Heart left ventricle (tissue), 16 donors: ENCODE measurements at places on chromosomes 5 and 9. TPM values are rescaled to one million over a fixed set of nuclear protein-coding genes. Genes with fewer than 3 reads are reported as not detected.

- DNase-seq = no peak
Observed at GRCh38 chr5:96177303-96177869, 215.7 kb upstream of the ELL2 start.

- DNase-seq = no peak
Observed at GRCh38 chr5:172358345-172358744, 74.8 kb upstream of the UBTD2 start.

CPEB4 gene
- 217 TPM for total RNA-seq

- DNase-seq = no peak
Observed at GRCh38 chr9:102796244-102796643, 198.9 kb upstream of the CYLC2 start.

DNA sequence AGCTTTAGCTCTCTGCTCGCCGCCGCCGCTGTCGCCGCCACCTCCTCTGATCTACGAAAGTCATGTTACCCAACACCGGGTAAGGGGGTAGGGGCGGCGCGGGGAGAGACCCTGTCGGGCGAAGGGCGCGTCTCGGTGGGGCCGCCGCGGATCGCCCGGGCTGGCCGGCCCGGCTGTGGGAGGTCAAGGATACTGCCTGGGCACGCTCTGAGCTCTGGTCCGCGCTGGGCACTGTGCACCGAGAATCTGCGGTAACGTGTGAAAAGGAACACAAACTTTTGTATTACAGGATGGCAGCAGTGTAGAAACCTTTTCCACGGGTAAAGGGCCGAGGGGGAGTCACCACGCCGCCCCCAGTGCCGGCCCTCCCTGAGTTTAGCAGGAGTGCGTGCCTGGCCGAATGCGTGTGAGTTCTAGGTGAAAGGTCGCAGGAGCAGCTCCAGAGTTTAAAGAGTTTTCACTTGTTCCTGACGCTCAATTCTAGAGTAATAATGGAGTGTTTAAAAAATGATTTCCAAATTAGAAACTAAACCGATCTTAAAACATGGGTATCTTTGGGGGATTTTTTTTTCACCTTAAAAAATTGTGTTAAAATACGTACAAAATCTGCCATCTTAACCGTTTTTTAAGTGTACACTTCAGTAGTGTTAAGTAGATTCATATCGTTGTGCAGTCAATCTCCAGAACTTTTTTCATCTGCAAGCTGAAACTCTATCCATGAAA lies at the start of gene HSDL2:
Gene HSDL2, plus strand, starts transcription at position 7 of the 723 bp plus-strand sequence. Its CDS starts 56 bp downstream, at position 63.
- peak; percentile 65 for DNase-seq

DNA sequence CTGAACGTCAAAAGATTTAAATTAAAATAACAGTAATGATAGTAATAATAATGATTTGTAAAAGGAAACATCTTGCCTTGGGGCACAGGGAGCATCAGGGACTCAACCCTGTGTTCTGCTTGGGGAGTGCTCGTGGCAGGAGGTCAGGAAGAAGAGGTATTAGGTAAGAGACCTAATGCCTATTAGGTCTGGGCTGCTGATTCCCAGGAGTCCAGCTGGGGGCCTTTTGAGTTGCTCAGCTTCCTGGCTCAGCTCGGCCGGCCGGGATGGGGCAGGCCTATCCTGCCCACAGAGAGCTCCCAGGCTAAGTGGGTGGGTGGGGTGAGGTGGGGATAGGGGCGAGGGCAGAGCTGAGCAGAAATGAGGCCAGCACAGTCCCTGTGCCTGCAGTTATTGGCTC lies 17.5 kb downstream of the LMX1B start:
- DNase-seq = no peak

TRAF2 gene
- 8.4 TPM for total RNA-seq

DNA sequence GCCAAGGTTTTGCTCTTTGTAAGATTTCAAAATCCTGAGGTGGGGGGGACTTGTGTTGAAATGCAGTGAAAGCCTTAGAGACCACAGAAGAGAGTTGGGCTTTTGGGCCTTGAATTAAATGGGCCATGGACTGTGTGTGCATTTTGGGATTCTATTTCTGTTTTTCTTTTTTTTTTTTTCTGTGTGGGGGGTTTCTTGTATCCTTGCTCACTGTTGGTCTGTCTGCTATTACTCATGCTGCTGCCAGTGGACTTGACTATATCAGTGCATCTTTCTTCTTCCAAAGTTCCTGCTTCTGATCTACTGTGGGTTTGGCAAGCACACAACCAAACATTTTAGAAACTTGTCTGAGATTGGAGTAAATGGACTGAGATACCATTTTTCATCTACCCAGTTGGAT lies 344.9 kb downstream of the ARL15 start:
- no peak for DNase-seq

- peak; percentile 68 for DNase-seq
Observed at GRCh38 chr9:105205787-105206495, 38.5 kb upstream of the SLC44A1 start.

DNA sequence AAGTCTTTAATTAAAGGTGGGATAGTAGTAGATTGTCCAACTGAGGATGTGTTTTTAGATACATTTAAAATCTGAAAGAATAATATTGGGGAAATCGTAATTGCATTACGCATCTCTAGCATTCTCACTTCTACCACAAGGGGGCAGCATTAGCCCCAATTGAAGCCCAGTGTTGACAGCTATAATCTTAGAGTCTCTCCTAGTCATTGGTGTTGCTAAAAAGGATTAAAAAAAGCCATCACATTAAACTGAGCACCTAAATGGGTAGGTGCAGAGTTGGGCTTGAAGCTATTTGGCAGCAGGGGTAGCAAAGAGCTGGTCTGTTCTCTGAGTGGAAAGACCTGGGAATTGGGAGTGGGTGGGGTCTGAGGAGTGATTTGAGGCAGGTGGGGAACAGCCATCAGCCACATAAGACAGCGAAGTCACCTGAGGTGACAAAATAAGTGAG lies 177.2 kb downstream of the OSTF1 start:
- DNase-seq = no peak

- DNase-seq = no peak
Observed at GRCh38 chr5:59817536-59817935, 76.0 kb downstream of the PDE4D start.

MARVELD2 gene
- total RNA-seq = 1.5 TPM

- peak; percentile 57 for DNase-seq
Observed at GRCh38 chr5:11719888-11720481, 184.3 kb downstream of the CTNND2 start.

GPR21 gene
- 0.23 TPM for total RNA-seq

CCDC152 gene
- total RNA-seq = 0.50 TPM

C9orf50 gene
- not detected for total RNA-seq

DNA sequence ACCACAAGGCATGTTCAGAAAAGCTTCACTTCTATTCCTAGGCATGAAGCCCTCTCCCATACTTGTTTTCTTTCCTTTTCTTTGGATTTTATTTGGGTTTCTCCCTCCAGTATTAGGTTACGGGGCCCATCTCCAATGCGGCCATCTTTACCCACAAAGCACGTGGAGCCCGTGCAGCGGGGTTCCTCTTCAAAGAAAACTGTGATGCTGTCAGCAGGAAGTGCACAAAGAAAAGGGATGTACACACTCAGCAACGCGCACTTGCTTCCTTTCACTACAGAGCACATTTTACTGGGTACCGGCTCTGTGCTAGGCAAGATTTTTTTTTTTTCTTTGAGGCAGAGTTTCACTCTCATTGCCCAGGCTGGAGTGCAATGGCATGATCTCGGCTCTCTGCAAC lies 106.6 kb downstream of the COL23A1 start:
- peak; percentile 30 for DNase-seq

- no peak for DNase-seq
Observed at GRCh38 chr5:143924311-143924978, 112.5 kb downstream of the HMHB1 start.

DNA sequence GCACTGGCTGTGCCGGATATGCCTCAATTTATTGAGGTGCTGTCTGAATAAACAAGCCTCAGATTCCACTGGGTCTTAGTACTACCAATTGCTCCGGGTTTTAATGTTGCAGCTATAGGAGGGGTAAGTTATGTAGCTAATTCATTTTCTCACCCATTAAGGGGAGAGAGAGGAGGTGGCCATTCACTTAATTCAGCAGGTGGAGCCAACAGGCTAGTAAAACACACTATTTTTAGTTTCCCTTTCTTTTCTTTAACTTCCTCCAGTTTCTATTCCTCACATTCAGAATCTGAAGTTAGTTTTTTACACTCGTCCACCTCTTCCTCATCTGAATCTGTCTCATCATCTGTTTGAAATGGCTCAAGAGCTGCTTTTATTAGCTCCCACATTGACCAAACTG lies 105.6 kb upstream of the CDH10 start:
- DNase-seq = no peak

GRCh38 chr9:95852059-95853032 lies 23.1 kb upstream of the ERCC6L2 start:
- DNase-seq = no peak

FBP2 gene
- not detected for total RNA-seq

ACER2 gene
- total RNA-seq = 2.9 TPM

DNA sequence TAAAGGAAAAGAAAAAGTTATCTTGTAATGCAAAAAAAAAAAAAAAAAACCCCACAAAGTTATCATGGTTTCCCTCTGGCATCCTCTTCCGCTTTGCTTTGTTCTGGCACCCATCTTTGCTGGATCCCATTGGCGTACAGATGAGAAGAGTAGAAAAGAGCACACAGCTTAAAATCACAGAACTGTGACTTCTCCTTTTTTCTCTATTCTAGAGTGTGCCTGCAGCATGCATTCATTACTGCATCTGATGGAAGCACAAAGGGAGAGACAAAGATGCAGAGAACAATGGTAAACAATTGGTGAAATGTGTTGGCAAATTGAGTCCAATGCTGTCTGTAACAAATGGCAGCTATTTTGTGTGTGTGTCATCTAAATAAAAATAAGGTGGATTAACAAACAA lies 440.8 kb upstream of the PIK3R1 start:
- DNase-seq = no peak

- DNase-seq = no peak
Observed at GRCh38 chr9:20988671-20989315, 42.6 kb downstream of the HACD4 start.

DNA sequence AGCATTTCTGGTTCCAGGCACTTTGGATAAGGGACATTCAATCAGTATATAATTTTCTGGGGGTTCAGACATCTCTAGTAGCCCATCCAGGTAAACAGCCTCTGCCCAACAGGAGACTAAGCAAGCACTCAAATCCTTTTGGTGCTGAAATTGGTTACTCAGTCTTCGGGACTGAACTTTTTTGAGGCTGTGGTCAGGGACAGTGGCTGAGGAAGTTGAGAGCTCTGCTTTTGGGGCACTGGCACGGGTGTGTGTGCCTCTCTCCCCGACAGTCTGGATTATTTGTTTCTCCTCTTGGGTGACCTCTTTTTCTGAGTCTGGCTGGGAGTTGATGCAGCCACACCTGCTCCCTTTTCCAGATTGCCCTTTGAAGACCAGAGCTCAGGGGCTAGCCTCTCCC lies 47.6 kb downstream of the ACER2 start:
- DNase-seq = no peak

- DNase-seq = no peak
Observed at GRCh38 chr5:122180863-122181548, 51.7 kb downstream of the ZNF474 start.

NDUFS4 gene
- 176 TPM for total RNA-seq

ORM2 gene
- not detected for total RNA-seq

DNA sequence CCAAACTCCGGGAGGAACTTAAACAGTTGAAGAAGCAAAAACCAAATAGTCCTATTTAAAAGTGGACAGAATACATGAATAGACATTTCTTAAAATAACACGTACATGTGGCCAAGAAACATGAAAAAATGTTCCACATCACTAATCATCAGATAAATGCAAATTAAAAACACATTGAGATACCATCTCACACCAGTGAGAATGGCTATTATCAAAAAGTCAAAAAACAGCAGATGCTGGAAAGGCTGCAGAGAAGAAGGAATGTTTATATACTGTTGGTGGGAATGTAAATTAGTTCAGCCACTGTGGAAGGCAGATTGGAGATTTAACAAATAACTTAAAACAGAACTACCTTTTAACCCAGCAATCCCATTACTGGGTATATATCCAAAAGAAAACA lies 283.0 kb upstream of the IZUMO3 start:
- no peak for DNase-seq

CCDC127 gene
- 6.3 TPM for total RNA-seq

GRCh38 chr5:51388488-51389287 lies 5.4 kb downstream of the ISL1 start:
- DNase-seq = no peak

- no peak for DNase-seq
Observed at GRCh38 chr5:140381972-140382371, 19.7 kb upstream of the ANKHD1 start.

DNA sequence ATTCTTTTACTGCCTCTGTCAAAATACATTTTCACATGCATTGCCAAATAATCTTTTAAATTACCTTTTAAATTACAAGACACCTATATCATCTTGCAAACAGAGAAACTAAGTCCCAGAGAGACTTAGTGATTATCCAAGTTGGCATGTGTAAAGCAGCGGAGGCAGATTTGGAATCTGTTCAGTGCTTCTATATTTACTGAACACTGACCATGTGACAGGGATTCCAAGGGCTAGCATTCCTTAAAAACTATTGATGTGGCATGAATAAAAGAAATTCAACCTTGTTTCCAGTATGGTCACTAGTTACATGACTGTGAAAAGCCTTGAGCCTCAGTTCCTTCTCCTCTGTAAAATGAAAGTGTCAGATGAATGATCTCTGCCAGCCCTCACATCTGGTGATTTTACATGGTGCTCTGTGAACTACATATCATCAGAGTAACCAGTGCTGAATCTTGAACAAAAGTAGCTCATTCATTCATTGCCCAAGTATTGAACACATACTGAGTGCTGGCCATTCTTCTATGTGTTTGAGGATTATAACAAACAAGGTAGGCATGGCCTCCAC lies 71.9 kb upstream of the PPP1R2B start:
- no peak for DNase-seq

DNA sequence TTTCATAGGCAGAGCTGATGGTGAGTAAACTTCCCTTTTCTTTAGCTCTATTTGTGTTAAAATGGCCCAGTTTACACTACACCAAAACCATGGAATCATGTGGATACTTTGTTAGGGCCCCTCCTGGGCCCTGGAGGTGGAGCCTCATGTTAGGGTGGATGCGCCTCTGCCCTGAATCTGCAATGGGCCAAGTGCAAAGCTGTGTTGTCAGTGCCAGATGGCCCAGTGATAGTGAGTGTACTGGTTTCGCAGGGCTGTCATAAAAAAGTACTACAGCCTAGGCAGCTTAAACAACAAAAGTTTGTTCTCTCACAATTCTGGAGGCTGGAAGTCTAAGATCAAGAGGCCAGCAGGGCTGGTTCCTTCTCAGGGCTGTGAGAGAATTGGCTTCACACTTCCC lies 64.8 kb downstream of the HSPA4 start:
- DNase-seq = no peak

GRCh38 chr5:21684992-21685391 lies 1168.2 kb downstream of the CDH12 start:
- no peak for DNase-seq
